ENCODE measurements at places on chromosomes 16 and 17. TPM values are rescaled to one million over a fixed set of nuclear protein-coding genes. Genes with fewer than 3 reads are reported as not detected.

Gene NOTUM
- total RNA-seq, result 0.21 TPM

Gene KREMEN2
- 0.40 TPM for total RNA-seq

Gene C1QL1
- 0.33 TPM for total RNA-seq

DNA sequence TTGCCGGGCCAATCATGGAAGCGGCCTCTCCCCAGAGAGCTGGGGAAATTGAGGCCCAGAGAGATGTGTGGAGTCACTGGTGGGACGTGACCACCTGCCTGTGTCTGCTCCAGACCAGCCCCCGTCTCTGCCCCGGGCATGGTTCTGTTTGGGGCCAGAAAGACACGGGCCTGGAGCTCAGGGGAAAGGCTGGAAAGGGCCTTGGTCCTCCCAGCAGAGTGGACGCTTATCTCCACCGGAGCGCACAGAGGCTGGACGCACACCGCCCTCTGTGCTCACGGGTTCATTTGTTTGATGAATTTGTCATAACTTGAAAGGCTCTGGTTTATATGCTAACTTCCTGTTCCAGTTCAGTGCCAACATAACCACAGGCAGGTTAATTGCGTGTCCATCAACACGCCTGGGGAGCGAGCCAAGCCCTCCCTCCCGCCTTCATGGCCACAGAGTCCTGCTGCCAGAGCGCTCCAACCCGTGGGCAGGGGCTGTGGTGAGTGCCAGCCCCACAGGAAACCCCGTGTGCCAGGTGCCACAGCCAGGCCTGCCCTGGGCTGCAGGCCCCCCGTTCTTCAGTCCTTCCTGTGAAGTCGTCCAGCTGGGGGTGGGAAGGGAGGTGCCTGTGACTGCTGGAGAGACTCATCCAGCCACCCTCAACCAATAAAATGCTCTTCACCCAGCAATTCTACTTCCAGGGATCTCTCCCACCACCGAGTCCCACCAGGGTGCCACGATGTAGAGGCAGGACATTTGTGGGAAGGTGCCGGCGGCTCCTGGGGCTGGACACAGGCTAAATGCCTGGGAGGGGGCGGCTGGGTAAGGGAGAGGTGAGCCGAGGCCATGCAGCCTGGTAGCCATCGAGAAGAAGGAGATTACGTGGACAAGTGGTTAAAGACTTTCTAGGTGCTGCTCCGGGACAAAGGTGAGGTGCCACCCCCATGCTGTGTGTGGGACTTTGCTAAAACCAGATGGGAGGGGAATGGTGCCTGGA, 29.4 kb upstream of the BAHCC1 start:
- DNase-seq, result peak; percentile 49

GRCh38 chr16:77227745-77228144, 28.5 kb downstream of the SYCE1L start:
- DNase-seq, result no peak

DNA sequence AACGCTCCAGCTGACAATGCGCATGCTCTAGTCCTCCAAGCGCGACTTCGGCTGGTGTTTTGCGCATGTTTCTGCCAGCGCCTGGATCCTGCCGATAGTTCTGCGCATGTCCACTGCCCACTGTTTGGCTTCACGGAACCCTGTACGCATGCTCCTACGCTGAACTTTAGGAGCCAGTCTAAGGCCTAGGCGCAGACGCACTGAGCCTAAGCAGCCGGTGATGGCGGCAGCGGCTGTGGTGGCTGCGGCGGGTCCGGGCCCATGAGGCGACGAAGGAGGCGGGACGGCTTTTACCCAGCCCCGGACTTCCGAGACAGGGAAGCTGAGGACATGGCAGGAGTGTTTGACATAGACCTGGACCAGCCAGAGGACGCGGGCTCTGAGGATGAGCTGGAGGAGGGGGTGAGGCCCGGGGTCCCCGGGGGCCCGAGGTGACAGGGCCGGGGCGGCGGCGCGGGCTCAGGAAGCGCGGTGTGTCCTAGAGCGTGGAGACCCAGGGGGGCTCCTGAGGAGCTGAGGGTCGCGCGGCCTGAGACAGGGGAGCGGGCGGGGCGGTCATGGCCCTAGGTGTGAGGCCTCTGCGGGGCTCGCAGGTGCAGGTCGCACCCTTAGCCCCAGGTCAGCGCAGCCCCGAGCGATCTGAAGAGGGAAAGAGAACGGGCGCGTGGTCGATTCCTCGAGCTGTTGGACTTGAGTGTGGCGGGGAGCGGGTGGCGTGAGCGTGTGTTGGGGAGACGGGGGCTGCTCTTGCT, at the start of the genes RPS6KB1 and TUBD1:
RPS6KB1 (plus strand) TSS at position 198 of the 752 bp plus-strand sequence; CDS start at position 262, 64 bp downstream.
TUBD1 (minus strand) TSS at position 20 of the 752 bp plus-strand sequence. CDS start 1,941 bp downstream, outside the sequence.
- peak; percentile 99 for DNase-seq

DNA sequence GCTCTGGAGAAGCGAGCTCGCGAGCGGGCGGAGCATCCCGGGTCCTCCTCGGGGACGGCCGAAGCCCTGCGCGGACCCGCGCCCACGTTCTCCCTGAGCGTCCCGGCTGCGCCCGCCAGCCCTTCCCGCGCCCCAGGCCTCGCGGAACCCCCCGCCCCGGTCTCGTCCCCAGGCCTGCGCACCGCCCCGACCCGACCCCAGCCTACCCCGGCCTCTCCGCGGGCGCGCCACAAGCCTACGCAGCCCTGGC, 159 bp downstream of the USP36 start:
- no peak for DNase-seq

Data from activated CD8-positive, alpha-beta memory T cell treated with anti-CD3 and anti-CD28 coated beads, Interleukin-2, amount 10 ng/mL, durations not matched to agents 7 days and 5 days (primary cell).